Activated naive CD4-positive, alpha-beta T cell treated with anti-CD3 and anti-CD28 coated beads, Interleukin-2, amount 50 U/mL, for 16 hours (primary cell): ENCODE measurements at places on chromosomes 6 and 20.

DNA sequence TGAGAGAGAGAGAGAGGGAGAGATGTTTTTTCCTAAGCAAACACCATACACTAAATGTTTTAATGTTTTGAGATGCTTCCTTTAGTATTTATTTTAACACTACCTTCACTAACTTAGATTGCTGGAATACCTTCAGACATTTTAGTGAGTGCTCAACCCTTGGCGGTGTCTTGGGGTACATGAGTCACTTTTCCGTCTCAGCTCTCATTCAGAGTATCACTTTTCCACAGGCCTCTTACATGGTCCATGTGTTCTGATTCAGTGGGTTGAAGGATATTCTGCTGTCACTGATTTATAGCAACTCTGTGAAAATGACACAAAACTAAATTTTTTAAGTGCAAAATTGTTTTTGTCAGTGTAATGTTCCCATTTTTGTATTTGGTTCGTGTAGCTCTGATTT is 217.9 kb downstream of the CLVS2 start:
- DNase-seq, result no peak

DNA sequence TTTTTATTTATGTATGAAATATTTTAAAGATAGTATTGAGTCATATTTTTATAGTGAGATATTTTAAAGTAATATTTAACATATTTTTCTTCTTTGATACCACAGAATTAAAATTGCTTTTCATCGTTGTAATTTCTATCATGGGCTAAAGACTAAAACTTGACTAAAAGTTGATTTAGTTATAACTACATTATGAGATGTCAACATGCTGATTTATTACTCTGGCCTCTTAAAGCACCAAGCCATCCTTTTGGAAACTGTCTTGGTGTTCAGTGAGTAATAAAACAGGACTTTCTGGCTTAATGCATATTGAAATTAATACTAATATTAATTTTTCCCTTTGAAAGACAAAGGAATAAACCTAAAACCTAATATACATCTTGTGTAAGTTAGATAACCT is 95.2 kb upstream of the ADGRF4 start:
- DNase-seq, result no peak

DNA sequence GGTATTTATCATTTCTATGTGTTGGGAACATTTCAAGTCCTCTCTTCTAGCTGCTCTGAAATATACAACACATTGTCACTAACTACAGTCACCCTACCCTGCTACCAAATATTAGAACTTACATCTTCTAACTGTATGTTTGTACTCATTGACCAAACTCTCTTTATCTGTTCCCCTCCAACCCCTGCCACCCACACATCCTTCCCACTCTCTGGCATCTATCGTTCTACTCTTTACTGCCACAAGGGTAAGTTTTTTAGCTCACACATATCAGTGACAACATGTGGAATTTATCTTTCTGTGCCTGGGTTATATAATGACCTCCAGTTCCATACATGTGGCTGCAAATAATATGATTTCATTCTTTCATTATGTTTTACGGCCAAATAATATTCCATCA is 171.9 kb downstream of the GMDS start:
- DNase-seq, result no peak

GRCh38 chr6:1738558-1739081 is 128.9 kb downstream of the FOXC1 start:
- no peak for DNase-seq

GRCh38 chr6:88517737-88518136 is 351.6 kb upstream of the CNR1 start:
- DNase-seq, result no peak

GRCh38 chr6:33128318-33128717 is 52.5 kb downstream of the HLA-DPB1 start:
- no peak for DNase-seq

GRCh38 chr6:117546674-117547073 is 55.6 kb downstream of the GOPC start:
- DNase-seq, result no peak
